ENCODE measurements at places on chromosomes 1 and 21.

DNA sequence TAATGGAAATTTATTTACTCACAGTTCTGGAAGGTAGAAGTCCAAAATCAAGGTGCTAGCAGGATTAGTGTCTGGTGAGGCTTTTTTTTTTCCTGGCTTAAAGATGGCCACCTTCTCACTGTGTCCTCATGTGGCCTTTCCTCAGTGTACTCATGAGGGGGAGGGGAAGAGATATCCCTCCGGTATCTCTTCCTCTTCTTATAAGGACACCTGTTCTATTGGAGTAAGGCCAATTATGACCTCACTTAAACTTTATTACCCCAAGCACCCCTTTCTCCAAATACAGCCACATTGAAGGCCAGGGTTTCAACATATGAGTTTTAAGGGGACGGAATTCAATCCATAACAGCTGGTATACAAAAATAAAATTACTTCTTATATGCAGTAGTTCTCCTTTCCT lies 203.7 kb upstream of the C1orf87 start:
- DNase-seq, result no peak

GRCh38 chr1:87712261-87713010 lies 383.8 kb downstream of the LMO4 start:
- no peak for DNase-seq

GRCh38 chr21:45560106-45561021 lies 18.1 kb upstream of the SLC19A1 start:
- no peak for DNase-seq

- no peak for DNase-seq
These were observed 42.9 kb upstream of the TMCO2 start for GRCh38 chr1:40204856-40205255.
